ENCODE measurements at places on chromosomes 1 and 21.

DNA sequence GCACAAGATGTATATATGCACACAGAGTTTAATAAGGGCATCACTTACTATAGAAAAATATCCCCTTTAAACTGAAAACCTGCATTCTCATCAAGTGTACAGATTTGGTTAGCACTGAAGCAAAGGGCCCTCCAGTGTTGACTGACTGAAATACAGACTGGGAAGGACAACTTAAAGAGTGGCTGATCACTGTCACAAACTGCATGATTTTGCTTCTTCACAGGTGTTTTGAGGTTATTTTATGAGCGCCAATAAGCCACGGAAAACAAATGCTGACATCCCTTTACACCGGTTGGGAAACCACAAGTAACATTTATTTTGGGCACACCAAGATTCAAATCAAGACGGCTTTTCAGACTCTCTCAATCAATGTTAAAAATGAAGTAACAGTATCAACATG is 30.9 kb upstream of the RAP1GAP start:
- no peak for DNase-seq

DNA sequence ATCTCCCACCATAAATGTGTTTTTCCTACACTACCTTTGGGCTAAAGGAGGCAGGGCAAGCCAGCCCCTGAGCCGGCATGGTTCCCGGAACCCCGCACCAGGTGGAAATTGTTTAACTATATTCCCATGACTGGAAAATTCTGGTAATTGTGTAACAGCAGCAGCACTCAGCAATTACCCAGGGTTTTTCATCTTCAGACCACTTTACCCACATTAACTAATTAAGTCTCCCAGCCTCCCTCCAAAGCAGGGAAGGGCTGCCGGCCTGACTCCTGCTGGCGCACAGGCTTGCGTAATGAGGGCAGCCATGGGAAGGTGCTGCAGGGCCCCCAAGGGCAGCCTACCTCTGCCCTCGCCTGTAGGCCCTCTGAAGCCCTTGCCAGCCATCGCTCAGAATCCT is 140.7 kb upstream of the VAMP3 start:
- no peak for DNase-seq

- DNase-seq = no peak
These were observed 8.2 kb upstream of the TARBP1 start for GRCh38 chr1:234486858-234487840.

DNA sequence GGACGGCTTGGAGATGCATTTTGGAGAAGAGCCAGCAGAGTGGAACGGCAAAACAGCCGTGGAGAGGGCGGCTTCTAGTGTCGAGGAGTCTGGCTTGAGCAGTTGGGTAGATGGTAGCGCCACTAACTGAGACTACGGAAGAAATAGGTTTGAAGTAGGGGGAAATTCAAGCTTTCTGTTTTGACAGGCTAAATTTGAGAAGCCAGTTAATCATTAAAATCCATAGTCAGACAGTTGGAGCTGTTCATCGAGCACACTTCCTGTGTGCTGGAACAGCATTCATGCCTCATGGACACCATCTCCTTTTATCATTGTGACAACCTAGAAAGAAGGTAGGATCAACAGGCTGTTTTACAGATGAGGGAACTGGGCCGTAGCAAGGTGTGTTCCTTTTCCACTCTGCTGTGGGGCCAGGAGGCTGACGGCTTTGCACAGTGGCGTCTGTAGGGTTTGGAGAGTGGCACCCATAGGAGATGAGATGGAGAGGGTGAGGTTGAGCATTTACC is 3.4 kb upstream of the PKLR start:
- no peak for DNase-seq

- DNase-seq = no peak
These were observed 262.4 kb downstream of the PTPRC start for GRCh38 chr1:198901266-198901665.

GRCh38 chr1:184002071-184002470 is 35.5 kb downstream of the COLGALT2 start:
- DNase-seq = no peak

DNA sequence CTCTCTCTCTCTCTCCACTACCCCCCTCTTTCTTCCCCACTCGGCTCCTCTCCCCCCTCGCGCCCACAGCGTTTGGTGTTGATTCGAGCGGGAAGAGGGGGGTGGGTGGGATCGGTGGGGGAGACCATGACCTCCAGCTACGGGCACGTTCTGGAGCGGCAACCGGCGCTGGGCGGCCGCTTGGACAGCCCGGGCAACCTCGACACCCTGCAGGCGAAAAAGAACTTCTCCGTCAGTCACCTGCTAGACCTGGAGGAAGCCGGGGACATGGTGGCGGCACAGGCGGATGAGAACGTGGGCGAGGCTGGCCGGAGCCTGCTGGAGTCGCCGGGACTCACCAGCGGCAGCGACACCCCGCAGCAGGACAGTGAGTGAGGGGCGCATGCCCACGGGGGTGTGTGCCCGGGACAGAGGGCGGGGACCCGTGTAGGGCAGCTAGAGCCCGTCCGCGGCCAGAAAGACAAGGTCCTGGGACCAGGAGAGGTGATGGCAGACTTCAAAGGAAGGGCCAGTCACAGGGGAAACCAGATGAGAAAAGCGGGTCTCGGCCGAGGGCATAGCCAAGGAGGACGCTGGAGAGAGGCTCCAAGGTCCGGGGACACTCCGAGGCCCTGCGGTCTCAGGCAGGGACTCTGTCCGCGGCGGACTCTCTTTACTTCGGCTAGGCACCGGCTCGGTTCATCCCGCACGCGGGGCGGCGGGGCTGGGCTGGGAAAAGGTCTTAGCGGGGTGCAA is at the start of gene PRRX1:
Gene PRRX1 (plus strand): TSS at position 39 of the 735 bp plus-strand sequence. CDS start 88 bp downstream, at position 127.
- DNase-seq = no peak

- peak; percentile 38 for DNase-seq
These were observed 132.9 kb downstream of the SYF2 start for GRCh38 chr1:25099343-25099951.

- no peak for DNase-seq
These were observed 18.4 kb downstream of the CAPZA1 start for GRCh38 chr1:112638110-112638428.

GRCh38 chr1:38046333-38046883 is at the start of gene POU3F1:
POU3F1 (minus strand) TSS chr1:38046793; CDS start chr1:38046743, 50 bp downstream.
- peak; percentile 25 for DNase-seq

- DNase-seq = no peak
These were observed 1.5 kb downstream of the RGS18 start for GRCh38 chr1:192159781-192160180.

- no peak for DNase-seq
These were observed 181.7 kb downstream of the ROR1 start for GRCh38 chr1:63955370-63956145.

DNA sequence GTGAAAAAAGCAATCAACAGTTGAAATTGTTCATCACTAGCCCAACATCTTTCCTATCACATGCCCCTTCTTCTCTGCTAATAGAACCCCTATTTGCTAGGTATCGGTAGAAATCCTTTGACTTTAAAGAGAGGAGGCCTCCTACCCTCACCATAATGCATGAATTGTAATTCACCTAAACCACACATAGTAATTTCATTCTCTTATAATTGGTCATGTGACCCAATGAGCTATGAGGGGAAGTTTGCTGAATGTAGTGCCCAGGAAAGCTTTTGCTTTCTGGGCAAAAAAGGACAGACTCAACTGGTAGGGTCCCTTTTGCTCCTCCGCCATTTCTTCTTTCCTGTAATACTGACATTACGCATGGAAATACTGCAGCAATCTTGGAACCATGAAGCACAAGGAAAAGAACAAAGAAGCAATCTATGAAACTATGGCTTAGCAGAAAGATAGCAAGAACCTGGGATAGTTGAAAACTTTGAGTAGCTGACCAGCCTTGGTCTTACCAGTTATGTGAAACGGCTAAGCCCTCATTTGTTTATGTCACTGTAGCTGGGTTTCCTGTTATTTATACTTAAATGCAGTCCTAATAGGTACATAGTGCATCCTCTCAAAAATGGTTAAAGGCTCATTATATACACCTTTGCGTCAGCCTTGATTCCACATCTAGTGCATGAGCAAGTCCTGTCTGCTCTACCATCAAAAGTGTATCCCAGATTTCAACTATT is 10.2 kb upstream of the CHI3L2 start:
- no peak for DNase-seq

GRCh38 chr21:31395791-31396190 is 51.7 kb upstream of the TIAM1 start:
- no peak for DNase-seq

GRCh38 chr1:93888900-93889299 is 9.9 kb upstream of the DNTTIP2 start:
- DNase-seq = no peak

GRCh38 chr1:214396330-214396729 is 115.4 kb downstream of the SMYD2 start:
- no peak for DNase-seq

DNA sequence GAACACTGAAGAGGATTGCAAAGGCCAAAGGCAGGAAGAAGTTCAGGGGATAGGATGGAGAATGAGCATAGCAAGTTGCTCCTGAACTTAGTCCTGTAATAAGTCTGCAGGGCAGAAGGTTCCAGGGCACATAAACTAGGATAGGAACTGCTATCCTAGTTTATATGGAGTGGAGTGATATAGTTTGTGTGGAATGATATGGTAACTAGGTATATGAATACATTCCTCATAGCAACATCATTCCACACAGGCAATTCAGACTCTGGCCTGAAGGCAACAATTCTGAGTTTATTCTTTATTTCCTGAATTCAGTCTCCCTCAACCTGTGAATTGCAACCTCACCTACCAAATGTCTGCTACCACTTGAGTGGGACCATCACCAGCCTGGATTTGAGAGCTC is 154.9 kb upstream of the GREM2 start:
- no peak for DNase-seq

GRCh38 chr21:37435711-37436110 is 69.1 kb downstream of the DYRK1A start:
- no peak for DNase-seq

DNA sequence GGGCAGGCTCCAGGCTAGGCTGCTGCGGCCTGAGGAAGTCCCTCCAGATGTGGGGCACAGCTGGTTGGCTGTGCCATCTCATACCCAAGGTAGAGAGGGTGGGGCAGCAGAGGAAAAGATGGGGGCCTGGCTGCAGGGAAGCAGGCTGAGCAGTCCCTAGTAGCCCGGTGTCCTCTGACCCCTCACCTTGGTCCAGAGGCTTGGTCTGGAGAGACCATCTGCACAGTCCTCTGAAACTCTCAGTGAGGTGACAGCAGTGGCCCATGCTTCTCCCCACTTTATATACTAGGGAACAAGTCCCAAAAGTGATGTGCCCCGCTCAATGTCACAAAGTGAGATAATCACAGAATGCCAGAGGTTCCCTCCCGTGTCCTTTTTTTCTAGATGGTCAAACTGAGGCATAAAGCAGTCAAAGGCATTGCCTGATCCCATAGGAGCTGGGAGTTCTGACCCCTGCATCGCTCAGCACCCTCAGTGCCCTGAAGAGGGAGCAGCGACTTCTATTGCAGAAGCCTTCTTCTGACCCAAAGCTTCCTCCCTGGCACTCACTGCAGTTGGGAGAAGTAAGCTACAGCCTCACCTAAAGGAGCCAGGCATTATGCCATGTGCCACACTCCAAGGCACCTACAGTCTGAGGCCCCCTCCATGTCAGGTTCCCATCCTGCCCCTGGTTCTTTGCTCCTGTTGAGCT is 45.5 kb downstream of the TRABD2B start:
- no peak for DNase-seq

GRCh38 chr1:203444171-203444576 is 31.4 kb upstream of the PRELP start:
- no peak for DNase-seq

DNA sequence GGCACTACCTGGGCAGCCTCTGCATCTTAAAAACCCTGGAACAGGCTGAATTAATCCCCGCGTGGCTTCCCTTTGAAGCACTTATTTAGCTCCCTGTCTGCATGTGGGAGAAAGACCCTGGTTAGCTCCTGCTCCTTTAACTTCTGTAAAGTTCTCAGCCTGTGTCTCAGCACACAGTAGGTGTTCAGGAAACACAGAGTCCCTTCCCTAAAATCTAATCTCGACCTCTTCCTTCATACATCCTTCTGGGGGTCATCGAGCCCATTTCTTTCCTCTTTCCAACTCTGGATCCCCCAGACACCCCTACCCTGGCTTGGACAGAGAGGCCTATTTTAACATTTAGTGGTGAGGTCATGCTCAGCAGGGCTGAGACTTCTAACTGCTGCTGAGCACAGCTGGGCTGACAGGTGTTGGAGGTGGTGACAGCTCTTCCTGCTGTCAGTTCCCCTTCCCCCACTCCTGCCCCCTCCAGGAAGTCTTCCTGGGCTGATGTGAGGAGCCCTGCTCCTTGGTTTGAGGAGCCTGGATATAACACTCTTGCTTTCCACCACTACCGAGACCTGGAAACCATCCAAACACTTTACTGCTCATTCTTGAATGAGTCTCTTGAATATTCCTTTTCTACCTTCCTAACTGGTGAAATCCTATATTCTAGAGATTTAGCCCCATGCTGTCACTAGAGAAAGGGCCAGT is 5.3 kb downstream of the E2F2 start:
- no peak for DNase-seq

GRCh38 chr21:32356874-32357395 is 35.9 kb downstream of the URB1 start:
- no peak for DNase-seq

- no peak for DNase-seq
These were observed 41.0 kb upstream of the APOBEC4 start for GRCh38 chr1:183694066-183694465.

DNA sequence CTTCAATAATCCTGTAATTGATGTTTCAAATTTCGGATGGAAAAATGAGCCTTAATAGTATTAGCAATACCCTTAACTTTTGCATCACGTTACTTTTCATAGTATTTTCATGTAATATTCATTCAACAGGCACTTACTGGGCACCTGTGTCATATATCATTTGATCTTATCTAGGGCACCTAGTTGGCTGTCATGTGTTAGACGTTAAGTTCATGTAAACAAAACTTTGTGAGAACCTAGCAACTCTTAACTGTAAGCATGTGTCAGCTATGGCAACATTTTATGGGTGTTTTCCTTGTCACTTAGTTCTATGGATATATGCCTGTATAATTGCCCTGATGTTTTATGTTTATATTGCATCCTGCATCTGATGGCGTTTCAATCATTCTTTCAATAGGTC is 777 bp downstream of the LAMC2 start:
- no peak for DNase-seq

GRCh38 chr1:158098256-158098655 is 82.4 kb upstream of the CD1D start:
- no peak for DNase-seq

DNA sequence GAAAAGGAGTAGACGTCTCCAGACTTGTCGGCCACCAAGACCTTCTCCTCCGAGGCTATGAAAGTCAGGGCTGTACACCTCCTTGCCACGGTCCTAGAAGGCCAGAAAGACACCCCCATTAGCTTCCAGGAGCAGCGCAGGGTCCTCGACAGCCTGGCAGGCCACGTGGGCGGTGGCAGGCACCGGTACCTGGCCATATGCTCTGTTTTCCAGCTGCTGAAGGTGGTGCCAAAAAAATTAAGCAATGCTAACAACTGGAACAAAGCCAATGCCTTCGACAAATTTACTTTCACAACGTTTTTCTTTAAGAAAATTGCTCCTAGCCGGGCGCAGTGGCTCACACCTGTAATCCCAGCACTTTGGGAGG is 15.9 kb downstream of the WDR4 start:
- DNase-seq = no peak

GRCh38 chr1:54453509-54453908 is 47.3 kb upstream of the SSBP3 start:
- no peak for DNase-seq

DNA sequence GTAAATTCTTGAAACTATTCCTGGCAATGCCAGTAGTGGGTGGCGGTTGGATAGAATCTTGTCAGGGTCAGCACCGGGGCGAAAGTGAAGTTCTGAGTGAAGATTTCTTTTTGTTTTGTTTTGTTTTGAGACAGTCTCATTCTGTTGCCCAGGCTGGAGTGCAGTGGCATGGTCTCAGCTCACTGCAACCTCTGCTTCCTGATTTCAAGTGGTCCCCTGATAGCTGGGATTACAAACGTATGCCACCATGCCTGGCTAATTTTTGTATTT is 33.3 kb downstream of the PCNT start:
- no peak for DNase-seq
